ENCODE measurements at places on chromosomes 3 and 15.
A peak's percentile ranks its signal among the peaks of the same experiment; 100 is the strongest.

DNA sequence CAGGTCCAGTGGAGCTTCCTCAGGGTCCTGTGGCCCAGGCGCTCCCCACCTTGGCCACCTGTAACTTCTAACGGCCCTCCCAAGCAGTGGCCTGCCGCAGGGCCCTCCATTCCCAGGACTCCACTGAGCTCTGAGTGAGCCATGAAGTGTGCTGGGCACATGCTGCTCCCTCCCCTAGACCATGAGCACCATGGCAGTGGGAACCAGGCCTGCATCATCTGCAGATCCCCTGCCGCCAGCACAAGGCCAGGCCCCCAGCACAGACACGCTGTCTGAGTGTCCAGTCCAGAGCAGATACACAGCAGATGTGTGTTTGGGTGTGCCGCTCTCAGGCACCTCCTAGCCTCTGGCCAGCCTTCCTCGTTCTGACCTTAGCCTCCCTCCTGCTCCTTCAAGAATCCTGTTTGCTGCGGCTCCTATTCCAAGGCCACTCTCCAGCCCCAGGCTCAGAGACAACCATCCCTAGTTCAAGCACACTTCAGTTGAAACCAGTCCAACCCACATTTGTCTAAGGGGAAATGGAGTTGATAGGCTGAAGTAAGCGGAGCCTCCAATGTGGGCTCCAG, 7.0 kb upstream of the KLF15 start:
- DNase-seq = no peak

GRCh38 chr3:178436773-178437172, 99.5 kb upstream of the KCNMB2 start:
- DNase-seq = peak; percentile 40

DNA sequence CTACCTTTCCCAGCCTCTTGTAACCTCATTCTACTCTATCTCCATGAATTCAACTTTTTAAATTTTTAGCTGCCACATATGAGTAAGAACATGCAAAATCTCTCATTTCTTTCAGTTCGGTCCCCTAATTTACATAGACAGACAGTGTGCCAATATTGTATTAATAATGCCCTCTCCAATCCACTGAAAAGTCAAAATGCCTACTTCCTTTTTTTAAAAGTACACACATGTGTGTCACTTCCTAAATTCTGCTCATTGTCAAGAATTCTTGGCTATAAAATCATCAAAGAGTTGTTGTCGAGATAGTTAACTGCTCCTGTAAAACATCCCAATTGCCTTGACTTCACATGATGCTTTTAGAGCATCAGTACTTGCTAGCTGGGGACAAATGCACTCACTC, 84.2 kb upstream of the IL12A start:
- DNase-seq = no peak

- no peak for DNase-seq
Observed at GRCh38 chr3:98646680-98647079, 53.3 kb upstream of the CPOX start.

GRCh38 chr3:16290007-16290826, 25.2 kb downstream of the OXNAD1 start:
- DNase-seq = peak; percentile 50

GRCh38 chr15:49361370-49361769, 61.7 kb upstream of the FGF7 start:
- DNase-seq = no peak

DNA sequence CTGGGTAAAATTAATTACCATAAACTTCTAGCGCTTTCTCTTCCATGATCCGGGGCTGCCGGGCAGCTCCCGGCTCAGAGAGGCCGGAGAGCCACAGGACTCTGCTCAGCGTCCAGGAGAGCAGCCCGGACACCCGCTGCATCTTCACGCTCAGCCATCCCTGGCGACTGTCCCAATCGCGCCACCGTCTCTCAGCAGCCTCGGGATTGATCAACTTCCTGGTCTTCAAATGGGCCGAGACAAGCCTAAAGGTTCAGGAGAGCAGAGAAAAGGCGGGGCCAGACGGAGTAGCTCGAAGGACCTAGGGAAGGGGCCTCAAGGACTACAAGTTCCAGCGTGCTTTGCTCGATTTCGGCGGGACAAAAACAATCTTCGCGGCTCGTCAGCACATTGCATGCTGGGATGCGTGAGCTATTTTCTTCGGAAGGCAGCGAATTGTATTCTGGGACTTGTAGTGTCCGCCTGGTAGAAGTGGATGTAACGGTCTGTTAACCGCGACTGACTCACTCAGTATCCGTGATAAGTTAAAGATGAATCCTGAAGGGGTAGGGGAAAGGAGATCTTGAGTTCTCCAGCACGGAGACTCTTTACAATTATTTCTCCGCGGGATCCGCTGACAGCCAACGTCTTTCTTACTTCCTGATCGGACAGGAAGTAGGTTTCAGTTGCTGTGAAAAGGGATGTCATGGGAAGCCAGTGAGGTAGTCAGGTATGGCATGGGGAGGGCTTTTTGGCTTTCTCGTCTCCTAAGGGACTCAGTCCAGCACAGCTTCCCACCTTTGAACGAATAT, at the start of gene CIAO2A:
Gene CIAO2A, minus strand, starts transcription at position 212 of the 791 bp plus-strand sequence. Its CDS starts 70 bp downstream, at position 142.
- DNase-seq = peak; percentile 88

DNA sequence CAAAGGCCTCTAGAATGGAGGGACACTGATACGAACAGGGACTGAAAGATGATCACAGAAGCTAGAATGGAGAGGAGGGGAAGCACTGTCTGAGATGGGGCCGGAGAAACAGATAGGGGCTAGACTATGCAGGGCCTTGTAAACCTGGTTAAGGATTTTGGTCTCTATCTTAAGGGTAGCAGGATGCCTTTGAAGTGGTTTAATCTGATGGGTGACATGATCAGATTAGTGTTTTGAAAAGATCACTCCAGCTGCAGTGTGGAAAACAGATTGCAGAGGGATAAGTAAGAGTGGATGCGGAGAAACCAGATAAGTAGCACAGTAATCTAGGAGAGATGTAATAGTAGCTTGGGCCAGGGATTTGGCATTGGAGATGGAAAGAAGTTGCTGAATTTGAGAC, 108.1 kb downstream of the RSRC1 start:
- DNase-seq = no peak

- DNase-seq = no peak
Observed at GRCh38 chr3:7788881-7789280, 712.7 kb upstream of the LMCD1 start.

- DNase-seq = no peak
Observed at GRCh38 chr15:29208836-29209235, 60.8 kb downstream of the NSMCE3 start.

DNA sequence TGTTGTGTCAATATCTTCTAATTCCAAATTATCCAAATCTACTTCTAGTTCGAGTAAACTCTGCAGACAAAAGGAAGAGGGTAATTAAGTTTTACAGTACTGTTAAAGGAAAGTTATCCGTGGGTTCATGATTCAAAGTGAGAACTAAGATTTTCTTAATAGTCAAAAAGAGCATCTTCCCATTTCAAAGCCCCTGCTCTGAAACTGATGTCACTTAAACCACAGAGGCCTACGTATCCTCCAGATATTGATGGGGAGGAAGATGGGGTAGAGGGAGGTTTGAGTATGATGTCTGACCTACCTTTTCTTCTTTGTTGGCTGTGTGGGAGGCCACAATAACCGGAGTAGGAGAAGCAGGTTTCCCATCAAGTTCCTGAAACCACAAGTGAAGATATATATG, 14.1 kb downstream of the MRPS22 start:
- DNase-seq = no peak

DNA sequence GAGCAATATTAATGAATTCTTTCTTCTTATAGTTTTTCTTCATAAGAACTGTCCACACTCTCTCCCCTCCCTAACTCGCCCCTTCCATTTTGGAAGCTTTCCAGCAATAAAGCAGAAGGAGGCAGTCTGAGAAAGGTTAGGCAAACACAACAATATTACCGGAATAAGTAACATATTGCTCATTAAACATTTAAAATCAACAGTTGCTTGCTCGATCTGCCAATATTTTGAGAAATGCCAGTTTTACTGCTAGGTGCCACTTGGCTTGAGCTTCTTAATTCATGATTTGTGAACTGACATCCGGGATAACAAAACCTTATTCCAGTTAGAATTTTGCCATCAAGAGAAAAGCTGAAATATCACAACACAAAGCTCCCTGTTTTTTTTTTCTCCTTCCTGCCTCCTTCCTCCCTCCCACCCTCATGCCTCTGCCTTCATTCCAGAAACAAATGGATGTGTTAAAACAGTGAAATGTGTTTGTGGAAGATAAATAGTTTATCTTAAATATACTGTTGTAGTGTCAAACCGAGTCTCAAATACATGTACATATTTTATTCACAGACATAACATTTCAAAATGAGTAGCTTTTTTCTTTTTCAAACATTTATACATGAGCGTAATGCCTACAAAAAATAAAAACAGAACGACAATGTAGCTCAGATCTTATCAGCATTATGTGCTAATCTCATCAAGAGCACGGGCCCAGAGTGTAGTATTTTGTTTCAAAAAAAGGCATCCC, 253.7 kb downstream of the GAP43 start:
- DNase-seq = no peak

DNA sequence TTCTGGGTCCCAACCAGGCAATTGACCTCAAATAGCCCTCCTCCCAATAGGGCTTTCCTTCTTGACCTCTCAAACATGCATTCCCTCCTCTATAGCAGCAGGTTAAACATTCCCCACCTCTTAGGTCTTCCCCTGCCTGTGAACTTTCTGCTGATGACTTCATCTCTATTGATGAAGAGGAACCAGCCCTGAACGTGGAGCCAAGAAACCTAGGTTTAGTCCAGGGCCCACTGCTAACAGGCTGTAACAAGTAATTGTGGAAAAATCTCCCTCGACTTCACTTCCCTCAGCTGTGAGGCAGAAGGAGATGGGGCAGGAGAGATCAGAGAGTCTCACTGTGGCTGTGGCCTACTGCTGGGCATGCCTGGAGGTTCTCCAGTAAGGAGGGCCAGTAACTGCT, 24.7 kb downstream of the ILDR1 start:
- no peak for DNase-seq

DNA sequence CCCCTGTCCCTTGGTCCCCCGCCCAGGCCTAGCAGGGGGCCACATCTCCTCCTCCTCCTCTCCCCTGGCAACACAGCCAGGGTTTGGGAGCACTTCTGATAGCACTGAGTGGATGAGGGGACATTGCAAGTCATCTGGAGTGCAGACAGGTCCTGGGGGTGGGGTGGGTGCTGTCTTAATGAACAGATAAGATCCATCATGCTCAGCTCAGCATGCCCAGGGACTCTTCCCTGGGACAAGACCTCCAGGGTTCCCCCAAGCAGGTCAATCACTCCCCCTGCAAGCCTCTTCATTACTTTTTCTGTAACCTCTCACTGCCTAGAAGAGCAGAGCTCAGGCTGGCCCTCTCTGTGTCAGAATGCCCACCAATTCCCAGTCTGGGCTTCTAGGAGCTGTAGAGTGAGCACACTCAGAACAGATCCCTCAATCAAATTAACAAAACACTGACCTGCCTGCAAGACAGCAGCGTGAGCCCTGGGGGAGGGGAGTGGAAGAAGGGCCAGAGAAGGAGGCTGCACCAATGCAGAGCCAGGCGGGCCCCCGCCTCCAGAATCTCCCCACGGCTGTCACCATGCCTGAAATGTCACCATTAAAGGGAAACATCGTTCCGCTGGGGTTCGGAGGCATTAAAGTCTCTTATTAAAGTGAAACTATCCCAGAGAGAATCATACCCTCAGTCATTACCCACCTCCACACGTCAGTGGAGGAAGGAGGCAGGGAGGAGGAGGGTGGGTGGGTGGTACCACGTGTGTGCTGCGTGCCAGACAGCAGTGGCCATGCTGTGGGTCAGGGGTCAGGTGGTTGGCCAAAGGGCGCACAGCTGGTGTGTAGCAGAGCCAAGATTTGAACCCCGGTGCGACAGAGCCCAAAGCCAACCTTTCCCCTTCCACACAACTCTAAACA, 114.7 kb upstream of the LINGO1 start:
- no peak for DNase-seq

DNA sequence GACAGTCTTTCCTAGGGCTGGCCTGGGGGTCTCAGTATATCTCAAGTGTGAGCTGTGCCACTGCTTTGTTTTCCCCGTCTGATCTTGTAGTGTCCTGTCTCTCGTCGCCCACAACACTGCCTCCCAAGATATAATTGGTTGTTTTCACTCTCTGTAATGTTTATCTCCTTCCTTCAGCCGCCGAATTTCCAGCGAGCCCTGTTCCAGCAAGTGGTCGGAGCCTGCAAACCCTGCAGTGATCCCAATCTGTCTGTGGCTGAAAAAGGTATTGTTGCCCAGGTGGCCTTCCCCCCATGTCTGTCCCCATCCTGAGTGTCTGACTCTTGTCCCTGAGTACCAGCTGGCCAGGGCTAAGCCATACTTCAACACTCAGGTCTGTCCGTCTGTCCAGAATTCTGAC, 9.5 kb upstream of the MANF start:
- DNase-seq = no peak

DNA sequence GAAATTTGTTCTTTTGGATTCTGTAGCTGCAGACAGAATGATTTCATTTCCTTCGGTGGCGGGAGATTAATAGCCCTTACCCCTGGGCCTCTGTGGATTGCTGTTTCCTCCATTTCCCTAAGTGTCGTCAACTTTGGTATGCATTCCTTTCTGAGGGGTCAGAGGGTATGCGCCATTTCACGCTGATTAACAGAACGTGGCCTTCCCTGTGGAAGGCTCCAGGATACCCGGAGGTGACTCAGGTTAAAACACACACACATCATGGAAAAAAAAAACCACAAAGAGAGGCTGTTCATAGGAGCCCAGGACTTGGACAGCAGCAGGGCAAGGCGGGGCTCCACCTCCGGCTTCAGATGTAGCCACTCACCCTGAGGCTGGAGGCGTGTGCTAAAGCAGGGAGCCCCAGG, 51.9 kb downstream of the EPHB1 start:
- peak; percentile 43 for DNase-seq

- no peak for DNase-seq
Observed at GRCh38 chr3:195438371-195438770, 4.4 kb downstream of the ACAP2 start.

DNA sequence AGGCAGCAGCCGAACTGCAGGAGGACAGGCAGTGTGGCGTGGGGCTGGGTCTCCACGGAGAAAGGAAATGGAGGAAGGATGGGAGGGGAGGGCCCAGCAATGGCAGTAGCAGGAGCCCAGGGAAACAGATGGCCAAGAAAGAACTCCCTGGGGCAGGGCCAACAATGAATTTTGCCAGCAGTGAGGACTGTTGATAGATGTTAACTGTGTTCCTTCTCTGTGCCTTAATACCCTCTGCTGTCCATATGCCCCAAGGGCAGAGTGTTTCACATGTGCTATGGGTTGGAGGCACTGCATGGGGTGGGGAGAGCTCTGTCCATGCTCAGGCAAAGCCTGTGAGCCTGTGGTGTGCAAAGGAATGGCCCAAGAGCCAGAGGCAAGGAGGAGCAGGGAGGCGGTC, 70.8 kb upstream of the POMGNT2 start:
- no peak for DNase-seq

DNA sequence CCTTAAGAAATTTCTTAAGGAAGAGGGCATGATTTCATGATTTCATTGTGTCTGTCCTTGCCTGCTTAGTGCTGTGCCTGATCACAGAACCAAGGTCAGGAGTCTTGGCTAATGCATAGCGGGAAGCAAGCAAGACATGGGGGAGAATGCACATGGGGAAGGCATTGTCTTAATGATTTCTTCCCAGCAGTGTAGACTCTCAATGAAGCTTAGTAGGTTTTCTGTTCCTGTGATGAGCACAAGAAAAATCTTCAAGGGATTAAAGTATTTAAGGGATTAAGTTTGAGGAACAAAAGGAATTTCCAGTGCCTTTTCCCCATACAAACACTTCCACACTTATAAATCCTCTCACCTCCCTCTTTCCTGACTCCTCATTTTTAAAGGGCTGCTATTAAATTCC, 46.9 kb upstream of the SEMA6D start:
- no peak for DNase-seq
